ENCODE measurements at places on chromosomes 4 and X. TPM values are rescaled to one million over a fixed set of nuclear protein-coding genes. Genes with fewer than 3 reads are reported as not detected.
A peak's percentile ranks its signal among the peaks of the same experiment; 100 is the strongest.

DNA sequence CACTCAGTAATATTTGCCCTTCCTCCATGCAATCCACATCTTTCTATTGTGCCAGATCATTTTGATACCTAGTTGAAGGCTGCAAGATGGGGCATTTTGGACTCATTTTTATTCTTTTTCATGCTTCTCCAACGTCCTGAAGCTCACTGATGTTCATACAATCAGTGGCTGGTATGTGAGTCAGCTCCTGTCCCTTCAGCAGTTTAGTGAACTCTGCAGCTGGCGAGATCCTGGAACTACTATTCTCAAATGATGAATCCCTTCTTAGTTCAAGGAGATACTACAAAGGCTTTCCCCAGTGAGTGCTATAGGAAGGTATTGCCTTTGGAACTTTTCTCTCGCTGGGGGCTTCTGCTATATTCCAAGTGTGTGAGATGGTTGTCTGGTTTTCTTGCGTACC is 9.6 kb upstream of the CCDC149 start:
- no peak overlapping the region for H3K4me3 ChIP-seq
- DNase-seq = no peak
- H3K27ac ChIP-seq = no peak overlapping the region
- H3K4me1 ChIP-seq = no peaks in the 10 kb centered on the region
- H3K36me3 ChIP-seq = no peaks in the 10 kb centered on the region

DNA sequence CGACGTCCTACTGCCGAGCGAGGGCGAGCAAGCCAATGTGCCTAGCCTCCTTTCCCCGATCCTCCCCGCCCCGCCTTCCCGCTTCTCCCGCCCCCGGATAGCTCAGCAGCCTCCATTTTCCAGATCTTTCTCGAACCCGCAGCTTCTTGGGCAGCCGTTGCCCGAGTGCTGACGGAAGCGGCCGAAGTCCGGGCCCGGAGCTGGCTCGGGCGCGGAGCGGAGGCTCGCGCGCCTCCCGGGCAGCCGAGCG is 172 bp upstream of the HSPA4L start:
- peak overlapping the region; percentile 19 for H3K27ac ChIP-seq
- peaks cover 18% of the 10 kb centered on the region for H3K4me1 ChIP-seq
- H3K36me3 ChIP-seq = peaks cover 2% of the 10 kb centered on the region
- H3K4me3 ChIP-seq = peak overlapping the region; percentile 76
- H3K27me3 ChIP-seq = peaks cover 79% of the 10 kb centered on the region

- H3K27me3 ChIP-seq = peaks cover 37% of the 10 kb centered on the region
- H3K4me3 ChIP-seq = no peak overlapping the region
- no peak overlapping the region for H3K27ac ChIP-seq
- DNase-seq = no peak
- H3K36me3 ChIP-seq = no peaks in the 10 kb centered on the region
Observed at GRCh38 chrX:68438575-68438974, 5.3 kb upstream of the OPHN1 start.

- H3K27me3 ChIP-seq = no peaks in the 10 kb centered on the region
- no peak overlapping the region for H3K27ac ChIP-seq
- peaks cover 3% of the 10 kb centered on the region for H3K36me3 ChIP-seq
- DNase-seq = no peak
- H3K4me3 ChIP-seq = no peak overlapping the region
- H3K4me1 ChIP-seq = peaks cover 5% of the 10 kb centered on the region
Observed at GRCh38 chr4:100841911-100842310, 324.1 kb upstream of the EMCN start.

- no peak for DNase-seq
- no peaks in the 10 kb centered on the region for H3K4me1 ChIP-seq
- H3K27me3 ChIP-seq = no peaks in the 10 kb centered on the region
- no peak overlapping the region for H3K4me3 ChIP-seq
- no peak overlapping the region for H3K27ac ChIP-seq
Observed at GRCh38 chr4:103129174-103129573, 29.5 kb upstream of the BDH2 start.

- H3K36me3 ChIP-seq = no peaks in the 10 kb centered on the region
- H3K27ac ChIP-seq = no peak overlapping the region
- no peak for DNase-seq
- no peak overlapping the region for H3K4me3 ChIP-seq
- no peaks in the 10 kb centered on the region for H3K4me1 ChIP-seq
Observed at GRCh38 chr4:130110770-130111169, 1014.8 kb downstream of the C4orf33 start.

DNA sequence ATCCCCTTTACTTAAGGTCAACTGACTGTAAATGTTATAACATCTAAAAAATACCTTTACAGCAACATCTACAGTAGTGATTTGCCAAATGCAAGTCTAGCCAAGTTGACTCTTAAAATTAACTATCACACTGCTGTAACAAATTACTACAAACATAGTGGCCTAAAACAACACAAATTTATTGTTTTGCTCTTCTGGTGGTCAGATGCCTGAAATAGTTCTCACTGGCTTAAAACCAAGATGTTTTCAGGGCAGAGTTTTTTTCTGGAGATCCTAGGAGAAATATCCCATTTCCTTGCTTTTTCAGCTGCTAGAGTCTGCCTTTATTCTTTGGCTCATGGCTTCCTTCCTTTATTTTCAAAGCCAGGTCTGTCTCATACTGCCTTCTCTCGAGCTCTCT is 120.5 kb downstream of the ADGRL3 start:
- DNase-seq = no peak
- H3K27ac ChIP-seq = no peak overlapping the region
- H3K4me1 ChIP-seq = no peaks in the 10 kb centered on the region
- no peak overlapping the region for H3K4me3 ChIP-seq
- no peaks in the 10 kb centered on the region for H3K36me3 ChIP-seq

DNA sequence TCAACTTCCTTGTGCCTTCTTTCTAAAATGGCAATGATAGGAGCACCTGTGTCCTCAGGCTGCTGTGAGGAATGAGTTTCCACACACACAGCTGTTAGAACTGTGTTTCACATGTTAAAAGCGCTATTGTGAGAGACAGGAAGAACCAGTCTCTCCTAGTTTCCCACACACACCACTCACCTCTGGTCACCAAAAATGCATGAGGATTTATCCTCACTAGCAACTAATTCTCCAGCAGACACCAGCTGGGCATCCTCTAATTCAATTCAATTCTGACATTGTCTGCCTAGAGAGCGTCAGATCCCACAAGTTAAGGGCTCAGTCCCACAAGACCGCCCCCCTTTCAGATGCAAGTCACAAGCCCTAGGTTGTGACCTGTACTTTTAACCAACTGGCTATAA is 29.0 kb upstream of the SLC2A9 start:
- peaks cover 19% of the 10 kb centered on the region for H3K4me1 ChIP-seq
- H3K27me3 ChIP-seq = peaks cover 5% of the 10 kb centered on the region
- H3K36me3 ChIP-seq = no peaks in the 10 kb centered on the region
- no peak overlapping the region for H3K4me3 ChIP-seq
- peak; percentile 15 for DNase-seq
- no peak overlapping the region for H3K27ac ChIP-seq

- DNase-seq = no peak
- no peaks in the 10 kb centered on the region for H3K4me1 ChIP-seq
- no peaks in the 10 kb centered on the region for H3K27me3 ChIP-seq
- H3K36me3 ChIP-seq = no peaks in the 10 kb centered on the region
- no peak overlapping the region for H3K4me3 ChIP-seq
Observed at GRCh38 chrX:76453737-76454406, 26.4 kb downstream of the MAGEE1 start.

- H3K27me3 ChIP-seq = no peaks in the 10 kb centered on the region
- no peak overlapping the region for H3K4me3 ChIP-seq
- H3K4me1 ChIP-seq = no peaks in the 10 kb centered on the region
- no peak for DNase-seq
- no peak overlapping the region for H3K27ac ChIP-seq
- peaks cover 21% of the 10 kb centered on the region for H3K36me3 ChIP-seq
Observed at GRCh38 chr4:4591071-4591470, 49.2 kb upstream of the STX18 start.

DNA sequence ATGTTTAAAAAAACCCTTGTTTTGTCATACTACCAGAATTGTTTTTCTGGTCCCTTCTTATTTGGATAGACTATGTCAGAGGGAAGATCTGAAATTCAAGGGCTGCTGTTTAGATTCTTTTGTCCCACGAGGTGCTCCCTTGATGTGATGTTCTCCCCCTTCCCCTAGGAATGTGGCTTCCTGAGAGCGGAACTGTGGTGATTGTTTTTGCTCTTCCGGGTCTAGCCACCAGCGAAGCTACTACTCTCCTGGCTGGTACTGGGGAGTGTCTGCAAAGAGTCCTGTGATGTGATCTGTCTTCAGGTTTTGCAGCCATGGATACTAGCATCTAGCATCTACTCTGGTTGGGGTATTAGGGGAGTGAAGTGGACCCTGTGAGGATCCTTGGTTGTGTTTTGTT is 271.1 kb downstream of the DCAF12L2 start:
- H3K4me1 ChIP-seq = no peaks in the 10 kb centered on the region
- no peaks in the 10 kb centered on the region for H3K27me3 ChIP-seq
- DNase-seq = no peak
- H3K36me3 ChIP-seq = no peaks in the 10 kb centered on the region
- H3K4me3 ChIP-seq = no peak overlapping the region

- DNase-seq = no peak
- H3K4me3 ChIP-seq = no peak overlapping the region
- H3K27ac ChIP-seq = no peak overlapping the region
- no peaks in the 10 kb centered on the region for H3K4me1 ChIP-seq
- H3K36me3 ChIP-seq = no peaks in the 10 kb centered on the region
- H3K27me3 ChIP-seq = no peaks in the 10 kb centered on the region
Observed at GRCh38 chrX:95760356-95760755, 924.3 kb upstream of the DIAPH2 start.

DNA sequence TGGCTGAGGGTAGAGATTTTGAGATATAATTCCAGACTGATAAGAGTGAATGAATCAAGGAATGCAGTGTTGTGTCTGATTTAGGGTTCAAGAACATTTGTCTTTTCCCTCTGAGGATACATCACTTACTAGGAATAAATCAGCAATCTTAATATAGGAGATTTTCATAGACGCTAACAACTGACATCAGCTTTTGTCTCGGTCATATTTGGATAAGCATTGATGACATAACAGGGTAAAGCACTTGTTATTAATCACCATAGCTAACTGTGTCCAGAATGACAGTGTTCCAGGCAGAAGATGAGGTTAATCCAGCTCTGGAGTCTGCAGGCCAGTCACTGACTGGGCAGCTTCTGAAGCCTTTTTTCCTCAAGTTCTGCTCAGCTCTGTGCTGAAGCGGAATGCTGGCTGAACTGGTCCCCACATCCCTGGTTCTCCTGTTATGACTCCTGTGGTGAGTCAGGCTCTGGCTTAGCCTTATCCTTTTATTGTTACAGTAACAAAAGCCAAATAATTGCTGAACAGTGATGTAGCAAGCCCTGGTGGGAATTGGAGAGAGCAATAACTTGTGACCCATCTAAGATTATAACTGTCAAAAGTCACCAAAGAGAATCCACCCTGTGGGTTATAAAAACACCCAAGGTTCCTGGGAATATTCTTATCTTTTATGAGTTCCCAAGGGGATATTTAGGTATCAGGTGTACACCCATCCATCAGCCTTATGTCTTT is 41.8 kb downstream of the FNIP2 start:
- peaks cover 40% of the 10 kb centered on the region for H3K4me1 ChIP-seq
- H3K36me3 ChIP-seq = peaks cover 12% of the 10 kb centered on the region
- H3K4me3 ChIP-seq = peak overlapping the region; percentile 34
- no peak for DNase-seq

DNA sequence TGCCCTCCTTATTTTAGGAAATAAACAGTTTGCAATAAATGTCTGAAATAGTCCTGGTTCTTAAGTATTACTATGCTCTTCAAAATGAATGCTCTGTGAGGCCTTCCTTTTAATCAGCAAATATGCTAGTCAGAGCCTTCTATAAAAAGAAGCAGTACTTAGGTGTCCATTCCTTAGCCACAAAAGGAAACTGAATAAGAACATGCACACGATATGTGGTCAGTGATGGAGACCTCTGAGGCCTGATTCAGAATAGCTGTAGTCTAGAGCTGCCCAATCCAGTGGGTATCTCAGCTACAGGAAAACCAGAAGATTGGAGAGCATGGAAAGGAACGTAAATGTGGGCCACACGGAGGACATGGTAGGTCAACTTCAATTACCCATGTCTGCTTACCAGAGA is 141.8 kb downstream of the RASL11B start:
- no peak for DNase-seq
- H3K4me3 ChIP-seq = no peak overlapping the region
- H3K4me1 ChIP-seq = no peaks in the 10 kb centered on the region
- no peak overlapping the region for H3K27ac ChIP-seq
- no peaks in the 10 kb centered on the region for H3K27me3 ChIP-seq

DNA sequence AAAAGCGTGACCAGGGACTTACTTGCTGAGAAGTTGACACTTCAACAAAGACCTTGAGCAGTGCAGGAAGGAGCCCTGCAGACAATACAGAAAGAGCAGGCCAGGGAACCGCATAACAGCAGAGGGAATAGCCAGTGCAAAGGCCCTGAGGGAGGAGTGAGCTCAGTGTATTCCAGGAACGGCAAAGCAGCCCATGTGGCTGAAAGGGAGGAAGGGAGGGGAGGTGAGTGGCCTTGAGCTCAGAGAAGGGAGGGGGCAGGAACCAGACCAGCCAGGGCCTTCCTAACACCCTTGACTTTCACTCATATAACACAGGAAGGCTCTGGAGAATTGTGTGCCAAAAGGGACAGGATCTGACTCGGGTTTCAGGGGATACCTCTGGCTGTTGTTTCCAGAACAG is 112.2 kb downstream of the BCOR start:
- no peak overlapping the region for H3K27ac ChIP-seq
- H3K27me3 ChIP-seq = no peaks in the 10 kb centered on the region
- no peaks in the 10 kb centered on the region for H3K36me3 ChIP-seq
- DNase-seq = no peak
- peaks cover 1% of the 10 kb centered on the region for H3K4me1 ChIP-seq

DNA sequence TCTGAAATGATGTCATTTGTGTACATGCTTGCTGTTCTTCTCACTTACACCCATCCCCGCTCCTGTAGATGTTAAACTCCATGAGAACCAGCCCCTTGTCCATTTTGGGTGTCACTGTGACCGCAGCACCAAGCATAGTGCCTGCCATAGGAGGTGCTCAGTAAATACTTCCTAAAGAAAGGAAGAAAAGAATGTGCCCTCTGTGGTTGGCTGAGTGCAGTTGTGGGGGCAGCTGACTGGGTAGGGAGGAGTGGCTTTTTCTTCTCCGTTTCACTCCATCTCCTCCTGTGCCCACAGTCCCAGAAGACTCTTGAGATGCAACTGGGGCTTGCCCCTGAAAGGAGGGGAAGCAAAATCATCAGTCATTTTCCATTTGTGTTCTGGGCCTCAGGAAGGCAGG is 25.5 kb downstream of the PHEX start:
- no peaks in the 10 kb centered on the region for H3K36me3 ChIP-seq
- no peak overlapping the region for H3K27ac ChIP-seq
- no peak overlapping the region for H3K4me3 ChIP-seq
- H3K4me1 ChIP-seq = peaks cover 19% of the 10 kb centered on the region

GRCh38 chr4:10179957-10180602 is 63.5 kb upstream of the WDR1 start:
- H3K27ac ChIP-seq = peak overlapping the region; percentile 96
- H3K27me3 ChIP-seq = no peaks in the 10 kb centered on the region
- no peak overlapping the region for H3K4me3 ChIP-seq
- H3K4me1 ChIP-seq = peaks cover 52% of the 10 kb centered on the region
- H3K36me3 ChIP-seq = peaks cover 32% of the 10 kb centered on the region

Gene FGA
- not detected for total RNA-seq

Gene SLC9B1
- 1.2 TPM for total RNA-seq

Gene SFRP2
- total RNA-seq = not detected

Gene TMEM144
- not detected for total RNA-seq

Gene PNCK
- total RNA-seq = not detected

Gene IGSF1
- not detected for total RNA-seq

Gene USP17L5
- not detected for total RNA-seq

Gene SATL1
- total RNA-seq = not detected
